ENCODE measurements at places on chromosomes 4 and X.

GRCh38 chrX:136759968-136760367 is 20.8 kb downstream of the ARHGEF6 start:
- no peak for DNase-seq

- DNase-seq: peak; percentile 52
Measured at GRCh38 chr4:165440415-165441158, 61.8 kb downstream of the CPE start.

GRCh38 chr4:173642509-173642908 is 112.5 kb upstream of the HAND2 start:
- no peak for DNase-seq

GRCh38 chrX:100609591-100609990 is 24.9 kb downstream of the TNMD start:
- DNase-seq: no peak

DNA sequence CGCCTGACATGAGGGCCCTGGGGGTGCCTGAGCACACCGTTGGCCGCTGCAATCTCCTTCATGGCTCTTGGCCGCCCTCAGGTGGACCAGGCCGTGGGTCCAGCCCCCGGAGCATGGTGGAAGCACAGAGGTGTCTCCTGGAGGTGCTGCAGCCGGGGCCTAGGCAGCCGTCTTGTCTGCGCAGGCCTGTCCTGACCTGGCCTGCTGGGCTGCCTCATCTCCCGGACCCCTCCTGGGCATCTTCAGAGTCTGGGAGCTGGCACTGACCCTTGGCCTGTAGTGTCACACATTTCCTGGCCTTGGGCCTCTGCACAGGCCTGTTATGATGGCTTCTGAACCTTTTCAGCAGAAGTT is 20.9 kb downstream of the UVSSA start:
- DNase-seq: no peak

Measured in SJSA1 (cell line).